Left lung (tissue), 14 donors: ENCODE measurements at places on chromosomes 12 and 14.

DNA sequence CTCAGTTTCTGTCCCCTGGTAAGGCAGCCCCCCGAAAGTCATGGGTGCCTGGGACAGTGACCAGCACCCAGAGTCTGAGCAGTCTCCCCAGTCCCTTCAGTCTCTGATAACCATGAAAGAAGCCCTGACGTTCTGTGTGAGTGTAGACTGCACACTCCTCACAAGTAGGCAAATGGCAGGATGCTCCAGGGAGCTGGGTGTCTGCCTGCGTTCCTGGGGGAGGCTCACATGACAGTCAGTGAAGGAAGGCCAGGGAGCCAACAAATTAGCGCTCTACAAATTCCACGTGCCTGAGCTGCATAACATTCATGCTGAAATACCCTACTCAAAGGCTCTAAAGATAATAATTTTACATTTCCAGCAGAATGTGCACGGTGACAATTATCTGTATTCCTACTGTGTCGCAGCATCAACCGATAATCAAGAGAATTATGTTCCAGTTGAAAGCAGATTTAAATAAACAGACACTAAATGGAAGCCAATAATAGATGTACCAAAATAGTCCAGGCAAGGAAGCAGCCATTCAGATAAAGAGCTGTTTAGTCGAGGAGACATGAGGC is 56.3 kb downstream of the ASCL1 start:
- no peak for DNase-seq

GRCh38 chr12:32647275-32647674 is 31.8 kb upstream of the DNM1L start:
- DNase-seq: no peak

- DNase-seq: no peak
Measured at GRCh38 chr12:21428241-21428640, 9.2 kb upstream of the PYROXD1 start.

- peak; percentile 60 for DNase-seq
Measured at GRCh38 chr12:108768591-108769500, 37.5 kb upstream of the CORO1C start.

DNA sequence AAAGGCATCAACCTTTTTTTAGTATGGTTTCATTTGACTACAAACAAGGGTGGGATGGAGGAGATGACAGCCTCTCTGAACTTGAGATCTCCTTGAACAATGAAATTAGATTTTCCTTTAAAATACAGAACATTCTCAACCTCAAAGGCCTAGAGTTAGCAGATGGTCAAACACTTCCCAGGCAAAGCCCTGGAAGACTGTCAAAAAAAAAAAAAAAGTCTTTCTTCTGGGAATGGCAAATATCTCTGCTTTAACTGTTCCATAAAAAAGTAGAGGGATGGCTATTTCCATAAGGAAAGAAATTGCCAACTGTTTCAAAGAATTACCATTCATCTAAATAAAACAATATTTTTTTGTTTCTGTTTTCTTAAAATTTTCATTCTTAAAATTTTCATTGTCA is 870.8 kb downstream of the GALC start:
- DNase-seq: no peak

DNA sequence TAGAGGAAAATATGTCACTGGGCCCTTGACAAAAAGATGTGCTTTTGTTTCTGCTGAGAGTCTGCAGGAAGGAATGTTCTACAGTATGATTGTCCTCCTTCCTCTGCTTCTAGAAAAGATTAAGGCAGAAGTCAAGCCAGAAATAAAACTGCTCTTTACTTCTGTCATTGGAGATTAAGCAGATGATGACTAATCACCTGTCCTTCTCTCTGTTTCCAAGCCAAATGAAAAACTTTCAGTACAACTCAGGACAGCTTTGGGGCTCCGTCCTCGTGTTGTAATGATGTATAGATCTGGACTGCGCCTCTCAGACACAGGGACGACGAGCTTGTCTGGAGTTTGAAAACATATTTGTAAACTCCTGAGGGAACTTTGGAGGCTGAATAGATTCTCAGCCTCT is 159.3 kb downstream of the DYRK2 start:
- DNase-seq: no peak

- DNase-seq: no peak
Measured at GRCh38 chr12:39412210-39412609, 30.7 kb downstream of the KIF21A start.

- no peak for DNase-seq
Measured at GRCh38 chr12:16407346-16407745, 59.9 kb downstream of the MGST1 start.

DNA sequence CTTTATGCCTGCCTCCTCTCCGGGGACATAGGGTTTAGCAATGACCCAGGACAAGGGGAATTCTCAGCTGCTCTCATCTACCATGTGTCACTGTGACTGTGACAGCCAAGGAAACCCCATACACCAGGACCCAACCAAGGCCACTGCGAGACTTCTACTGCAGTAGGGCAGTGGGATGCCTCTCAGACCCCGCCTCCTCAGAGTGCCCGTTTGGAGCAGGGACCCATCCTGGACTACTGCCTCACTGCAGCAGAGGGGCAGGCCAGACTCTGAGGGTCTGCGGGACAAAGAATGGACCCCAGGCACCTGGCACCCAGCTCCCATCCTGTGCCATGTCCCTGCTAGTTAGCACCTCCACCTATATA is 71.3 kb upstream of the DDX11 start:
- DNase-seq: no peak

- DNase-seq: no peak
Measured at GRCh38 chr14:68668531-68668930, 124.3 kb downstream of the ZFP36L1 start.

DNA sequence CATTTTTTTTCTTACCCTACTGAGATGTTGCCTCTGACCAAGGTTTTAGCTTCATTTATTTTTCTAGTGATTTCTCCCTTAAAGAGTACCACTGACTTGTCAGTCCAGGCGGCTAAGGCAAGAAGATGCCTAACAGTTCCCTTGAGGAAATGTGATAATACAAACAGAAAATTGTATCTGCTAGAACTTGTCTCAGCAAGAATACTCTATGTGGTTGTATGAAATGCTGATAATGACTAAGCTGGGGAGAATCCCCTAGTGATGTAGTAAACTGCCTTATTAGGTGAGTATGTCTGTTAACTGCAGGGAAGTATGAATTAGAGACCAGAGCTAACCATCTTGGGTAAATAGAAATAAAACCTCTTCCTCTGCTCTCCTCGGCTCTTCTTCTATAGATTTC is 6.7 kb downstream of the C12orf54 start:
- DNase-seq: no peak

GRCh38 chr12:30719060-30719459 is 23.4 kb upstream of the IPO8 start:
- DNase-seq: no peak

- DNase-seq: no peak
Measured at GRCh38 chr14:98919434-98919833, 352.6 kb downstream of the BCL11B start.

DNA sequence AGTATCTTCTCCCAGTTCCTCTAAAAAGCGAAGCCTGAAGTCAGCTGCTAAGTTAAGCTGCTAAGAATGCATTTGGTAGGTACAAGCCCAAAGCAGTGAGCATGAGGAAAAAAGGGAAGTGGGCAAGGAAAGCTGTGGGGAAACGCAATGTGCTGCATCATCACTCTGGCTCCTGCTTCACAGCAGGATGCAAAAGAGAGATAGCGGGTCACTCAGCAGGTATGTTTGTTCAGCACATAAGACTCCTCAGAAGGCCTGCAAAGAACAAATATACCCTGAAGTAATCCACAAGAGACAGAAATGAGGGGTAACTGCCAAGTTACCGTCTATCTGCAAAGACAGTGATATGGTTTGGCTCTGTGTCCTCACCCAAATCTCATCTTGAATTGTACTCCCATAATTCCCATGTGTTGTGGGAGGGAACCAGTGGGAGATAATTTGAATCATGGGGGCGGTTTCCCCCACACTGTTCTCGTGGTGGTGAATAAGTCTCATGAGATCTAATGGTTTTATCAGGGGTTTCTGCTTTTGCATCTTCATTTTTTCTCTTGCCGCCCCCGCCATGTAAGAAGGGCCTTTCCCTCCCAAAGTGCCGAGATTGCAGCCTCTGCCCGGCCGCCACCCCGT is 127.4 kb upstream of the EGLN3 start:
- DNase-seq: no peak

- DNase-seq: no peak
Measured at GRCh38 chr12:69085852-69086251, 152.9 kb upstream of the CPM start.

- no peak for DNase-seq
Measured at GRCh38 chr12:12926571-12927071, 25.3 kb downstream of the GPRC5D start.

DNA sequence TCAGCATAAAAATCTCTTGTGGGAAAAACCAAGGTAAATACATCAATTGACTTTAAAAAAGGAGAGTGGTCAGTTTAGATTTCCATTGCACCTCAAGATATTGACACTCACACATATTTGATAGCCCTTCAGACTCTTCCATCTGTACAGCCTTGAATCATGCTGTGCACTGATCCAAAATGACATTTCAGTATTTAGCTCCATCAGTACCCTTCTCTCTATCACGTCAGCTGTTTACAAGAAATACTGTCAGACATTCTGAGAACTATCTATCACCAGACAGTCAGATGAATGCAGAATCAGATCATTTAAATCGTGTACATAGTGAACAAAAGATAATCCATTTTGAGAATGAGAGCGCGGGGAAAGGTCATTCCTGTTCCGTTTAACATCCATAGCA is 511.9 kb downstream of the RPL10L start:
- DNase-seq: no peak

DNA sequence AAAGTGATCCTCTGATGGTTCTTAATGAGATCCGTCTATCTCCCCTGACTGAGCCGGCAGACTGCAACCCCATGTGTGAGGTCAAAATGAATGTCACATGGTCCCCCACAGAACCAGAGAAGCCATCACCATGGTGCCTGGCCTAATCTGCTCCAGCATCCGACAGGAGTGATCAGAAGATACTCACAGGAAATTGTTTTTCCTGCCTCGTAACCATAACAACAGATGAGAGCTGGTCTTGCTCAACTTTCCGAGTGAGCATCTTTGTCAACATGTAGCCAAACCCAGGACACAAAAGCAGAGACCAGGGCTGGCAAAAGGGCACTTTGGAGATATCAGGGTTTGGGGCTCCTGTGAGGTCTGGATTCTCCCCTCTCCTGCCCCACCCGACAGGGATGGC is 72.1 kb upstream of the C14orf180 start:
- DNase-seq: no peak

DNA sequence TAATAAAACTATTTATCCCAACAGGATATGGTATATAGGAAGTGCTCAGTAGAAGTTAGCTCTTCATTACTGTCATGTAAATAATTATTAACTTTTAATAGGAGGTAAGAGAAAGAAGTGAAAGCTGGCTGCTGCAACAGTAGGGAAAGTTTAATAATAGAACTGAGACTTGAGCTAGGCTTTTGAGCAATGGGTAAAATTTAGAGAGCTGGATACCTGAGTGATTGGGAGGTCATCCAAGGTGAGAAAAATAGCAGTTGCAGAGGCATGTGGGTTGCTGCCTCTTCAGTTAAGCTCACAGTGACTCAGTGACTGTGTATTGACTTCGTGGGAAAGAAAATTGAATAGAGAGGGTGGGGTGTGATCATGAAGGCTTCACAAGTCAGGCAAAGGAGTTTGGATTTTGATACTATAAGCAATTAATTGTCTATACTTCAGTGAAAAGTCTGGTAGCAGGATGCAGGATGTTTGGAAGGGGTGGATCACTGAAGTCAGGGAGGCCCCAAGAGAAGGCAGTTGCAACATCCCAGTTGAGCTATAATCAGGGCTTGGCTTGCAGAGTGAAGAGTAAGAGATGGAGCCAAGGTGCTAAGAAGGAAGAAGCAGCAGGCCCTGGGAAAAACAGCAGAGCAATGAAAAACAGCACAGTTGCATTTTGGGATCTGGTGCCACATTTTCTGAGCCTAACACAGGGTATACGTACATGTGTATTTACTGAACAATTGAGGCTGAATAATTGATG is 172.0 kb upstream of the FRMD6 start:
- DNase-seq: no peak

DNA sequence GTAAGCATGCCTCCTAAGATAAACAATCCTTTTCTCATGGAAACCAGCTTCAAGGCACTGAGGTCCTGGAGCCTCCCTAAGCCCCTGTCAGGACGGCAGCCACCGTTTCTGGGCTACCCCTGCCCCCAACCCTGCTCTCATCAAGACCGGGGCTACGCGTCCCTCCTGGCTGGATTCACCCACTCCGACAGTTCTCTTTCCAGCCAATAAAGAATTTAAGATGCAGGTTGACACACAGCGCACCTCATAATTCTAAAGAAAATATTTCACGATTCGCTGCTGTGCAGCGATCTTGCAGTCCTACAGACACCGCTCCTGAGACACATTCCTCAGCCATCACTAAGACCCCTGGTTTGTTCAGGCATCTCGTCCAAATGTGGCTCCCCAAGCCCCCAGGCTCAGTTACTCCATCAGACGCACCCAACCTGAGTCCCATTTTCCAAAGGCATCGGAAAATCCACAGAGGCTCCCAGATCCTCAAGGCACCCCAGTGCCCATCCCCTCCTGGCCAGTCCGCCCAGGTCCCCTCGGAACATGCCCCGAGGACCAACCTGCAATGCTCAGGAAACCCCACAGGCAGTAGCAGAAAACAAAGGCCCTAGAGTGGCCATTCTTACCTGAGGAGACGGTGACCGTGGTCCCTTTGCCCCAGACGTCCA is 336.3 kb downstream of the TMEM121 start:
- peak; percentile 44 for DNase-seq

DNA sequence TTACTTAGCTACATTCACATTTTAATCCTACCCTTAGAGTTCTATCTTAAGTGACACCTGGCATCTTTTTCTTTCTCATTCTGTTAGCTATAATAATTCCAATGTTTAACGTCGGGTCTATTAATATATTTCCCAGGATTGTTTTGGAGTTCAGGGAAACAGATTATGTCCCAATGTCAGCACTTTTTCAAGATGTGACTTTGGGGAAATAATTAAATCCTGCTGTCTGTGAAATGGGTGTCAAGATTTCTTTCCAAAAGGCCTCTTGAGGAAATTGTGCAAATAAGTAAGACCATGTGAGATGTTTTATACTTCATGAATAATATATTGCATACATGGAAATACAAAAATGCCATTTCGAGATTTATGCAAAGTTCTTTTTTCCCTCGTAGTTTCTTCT is 887.6 kb upstream of the SEL1L start:
- no peak for DNase-seq

GRCh38 chr12:3081886-3082285 is 4.7 kb downstream of the TSPAN9 start:
- DNase-seq: no peak

GRCh38 chr14:74720526-74720925 is 7.6 kb downstream of the FCF1 start:
- DNase-seq: no peak

- no peak for DNase-seq
Measured at GRCh38 chr12:91023326-91024004, 18.7 kb upstream of the EPYC start.
